CD4-positive, alpha-beta T cell (primary cell): ENCODE measurements at places on chromosomes 1 and 21.

GRCh38 chr1:168932539-168932938, 174.0 kb upstream of the ATP1B1 start:
- DNase-seq = no peak

GRCh38 chr1:214439352-214440119, 111.9 kb downstream of the PTPN14 start:
- DNase-seq = no peak

- no peak for DNase-seq
These were observed 138.8 kb upstream of the RUNX3 start for GRCh38 chr1:25068829-25069228.

GRCh38 chr1:180150982-180151381, 3.7 kb upstream of the QSOX1 start:
- DNase-seq = no peak

DNA sequence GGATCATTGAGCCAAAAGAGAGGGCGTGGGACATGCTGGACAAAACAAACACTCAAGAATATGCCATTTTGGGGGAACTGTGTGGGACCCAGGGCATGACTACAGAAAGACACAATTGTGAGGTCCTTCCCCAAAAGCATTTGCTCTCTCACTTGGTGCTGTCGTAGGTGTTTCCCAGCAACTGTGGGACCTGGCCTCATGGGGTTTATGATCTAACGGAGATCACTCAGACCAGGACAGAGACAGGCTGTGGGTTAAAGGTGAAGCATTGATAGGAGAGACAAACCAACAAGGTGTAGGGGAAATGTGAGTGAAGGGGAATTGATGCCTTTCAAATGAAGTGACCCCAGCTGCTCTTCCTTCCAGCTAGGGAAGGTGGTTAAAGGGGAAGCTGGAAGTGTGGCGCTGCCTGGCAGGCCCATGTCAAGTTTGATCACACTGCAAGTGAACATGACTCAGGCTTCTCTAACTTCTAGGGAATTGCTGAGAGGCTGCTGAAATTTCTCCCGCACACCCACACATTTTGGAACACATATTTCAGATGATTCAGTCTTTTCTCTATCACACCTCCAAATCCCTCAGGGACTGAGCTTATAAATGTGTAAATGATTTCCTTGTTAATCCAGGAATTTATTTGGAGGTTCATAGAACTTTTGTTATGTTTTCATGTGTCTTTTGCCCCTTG, 30.2 kb downstream of the TRAF5 start:
- DNase-seq = no peak

GRCh38 chr1:3457910-3458883, 3.7 kb downstream of the ARHGEF16 start:
- DNase-seq = no peak

GRCh38 chr1:36625935-36626310, 143.2 kb upstream of the CSF3R start:
- no peak for DNase-seq

GRCh38 chr1:207824691-207825408, 73.0 kb downstream of the CD46 start:
- DNase-seq = no peak
